Stimulated activated CD8-positive, alpha-beta memory T cell treated with anti-CD3 and anti-CD28 coated beads, Interleukin-4, amount 100 ng/mL, for 48 hours (primary cell): ENCODE measurements at places on chromosomes 16 and 17.

GRCh38 chr17:50033316-50033715 is 22.6 kb upstream of the ITGA3 start:
- DNase-seq = no peak

- peak; percentile 70 for DNase-seq
Measured at GRCh38 chr17:4304417-4305027, 40.7 kb upstream of the ANKFY1 start.

GRCh38 chr16:20001856-20002707 is 71.6 kb downstream of the GPR139 start:
- DNase-seq = no peak

- DNase-seq = no peak
Measured at GRCh38 chr17:74217037-74217730, 3.8 kb downstream of the TTYH2 start.

GRCh38 chr17:82351713-82352488 is 7.1 kb upstream of the TEX19 start:
- peak; percentile 90 for DNase-seq

DNA sequence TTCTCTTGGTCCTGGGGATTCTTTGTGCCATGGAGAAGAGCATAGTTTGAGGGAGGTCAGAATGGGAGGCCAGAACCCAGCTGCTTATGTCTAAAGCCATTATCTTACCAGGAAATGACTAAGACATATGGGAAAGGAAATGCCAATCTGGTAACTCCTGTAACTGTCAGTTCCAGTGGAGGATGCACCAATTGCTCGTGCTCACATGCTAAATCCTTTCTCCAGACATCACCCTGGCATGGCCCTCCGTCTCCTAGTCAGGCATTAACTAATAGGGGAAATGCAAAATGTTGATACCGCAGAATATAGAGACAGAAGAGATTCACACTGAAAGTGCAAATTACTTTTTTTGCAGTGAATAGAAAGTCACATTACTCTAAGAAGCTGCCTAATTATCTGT is 255.6 kb upstream of the HSBP1 start:
- no peak for DNase-seq

- no peak for DNase-seq
Measured at GRCh38 chr17:14510136-14510535, 209.3 kb downstream of the HS3ST3B1 start.

DNA sequence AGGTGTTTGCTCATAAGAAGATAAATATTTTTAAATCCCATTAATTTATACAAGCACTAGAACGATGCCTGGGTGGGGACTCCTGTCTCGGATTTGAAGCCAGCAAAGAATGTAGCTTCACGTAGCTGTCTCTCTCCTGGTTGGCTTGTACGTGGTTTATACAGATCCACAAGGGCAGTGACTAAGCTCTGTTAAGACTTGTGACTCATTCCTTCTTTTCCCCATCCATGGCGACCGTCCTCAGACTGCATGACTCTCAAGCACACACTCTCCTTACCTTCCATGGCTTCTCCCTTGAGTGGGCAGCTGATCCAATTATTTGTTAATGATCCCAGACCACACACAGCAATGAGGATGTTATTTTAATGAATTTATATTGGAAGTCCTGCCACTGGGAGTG is 679.7 kb upstream of the SOX9 start:
- DNase-seq = no peak

DNA sequence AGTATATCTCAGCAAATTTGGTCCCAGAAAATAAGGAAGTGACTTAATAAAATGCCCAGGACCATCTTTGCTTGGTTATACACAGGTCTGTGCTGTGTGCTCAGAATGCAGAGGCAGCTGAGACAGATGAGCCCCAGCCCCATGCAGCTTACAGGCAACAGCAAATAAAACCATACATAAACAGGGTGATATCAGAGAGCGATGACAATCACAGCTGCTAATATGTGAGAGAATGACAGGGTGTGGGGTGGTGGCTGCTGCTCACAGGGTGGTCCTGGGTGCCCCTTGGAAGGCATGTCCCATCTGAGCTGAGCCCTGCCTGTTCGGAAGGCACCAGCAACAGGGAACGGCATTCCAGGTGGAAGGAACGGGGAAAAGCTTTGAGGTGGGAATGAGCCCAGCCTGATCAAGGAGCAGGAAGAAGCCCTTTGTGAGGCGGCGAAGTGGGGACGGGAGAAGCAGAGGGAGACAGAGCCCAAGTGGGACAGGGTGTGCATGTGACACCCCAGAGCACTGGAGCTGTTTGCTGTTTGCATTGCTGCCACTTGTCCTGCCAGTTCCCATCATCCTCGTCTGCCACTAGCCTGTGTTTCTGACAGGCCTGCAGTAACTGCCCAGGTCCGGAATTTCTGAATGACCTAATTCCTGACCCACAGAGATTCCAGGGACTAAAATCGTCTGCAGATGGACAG is 150.5 kb downstream of the KATNIP start:
- no peak for DNase-seq

- no peak for DNase-seq
Measured at GRCh38 chr17:14460516-14461226, 159.8 kb downstream of the HS3ST3B1 start.

DNA sequence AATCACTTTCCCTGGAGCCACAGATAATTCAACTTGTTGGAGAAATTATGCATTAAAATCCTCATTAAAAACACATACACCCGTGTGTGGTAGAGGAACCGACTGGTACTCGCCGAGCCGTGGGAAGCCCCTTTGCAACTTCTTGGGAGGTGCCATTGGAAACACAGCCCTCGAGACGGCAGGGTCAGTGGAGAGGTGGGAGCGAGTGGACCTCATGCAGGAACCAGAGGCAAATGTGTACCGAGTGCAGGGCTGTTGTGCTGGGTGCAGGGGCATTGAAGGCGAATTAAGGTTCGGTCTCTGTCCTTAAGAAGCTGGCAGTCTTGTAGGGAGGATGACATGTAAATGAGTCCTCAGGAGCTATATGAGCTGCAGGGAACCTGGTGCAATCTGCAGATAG is 318.3 kb downstream of the CPPED1 start:
- no peak for DNase-seq

DNA sequence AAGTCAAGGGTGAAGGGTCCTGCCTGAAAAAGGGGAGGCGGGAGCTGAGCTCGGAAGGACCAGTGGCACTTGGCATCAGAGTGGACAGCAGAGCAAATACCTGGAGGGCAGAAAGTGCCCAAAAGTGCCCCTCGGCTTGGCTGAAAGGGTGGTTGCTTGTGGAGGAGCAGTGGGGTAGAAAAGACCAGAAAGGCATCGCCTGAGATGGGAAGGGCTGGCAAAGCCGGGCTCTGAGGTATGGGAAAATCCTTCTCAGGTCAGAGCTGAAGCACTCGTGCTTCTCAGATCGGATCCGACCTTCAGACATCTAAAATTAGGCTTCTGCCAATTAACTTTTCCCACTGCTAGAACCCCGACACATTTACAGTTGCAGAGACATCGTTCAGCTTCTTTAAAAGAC is 1.5 kb upstream of the RPL38 start:
- DNase-seq = no peak

- DNase-seq = no peak
Measured at GRCh38 chr17:79617304-79617703, 6.5 kb upstream of the RBFOX3 start.

DNA sequence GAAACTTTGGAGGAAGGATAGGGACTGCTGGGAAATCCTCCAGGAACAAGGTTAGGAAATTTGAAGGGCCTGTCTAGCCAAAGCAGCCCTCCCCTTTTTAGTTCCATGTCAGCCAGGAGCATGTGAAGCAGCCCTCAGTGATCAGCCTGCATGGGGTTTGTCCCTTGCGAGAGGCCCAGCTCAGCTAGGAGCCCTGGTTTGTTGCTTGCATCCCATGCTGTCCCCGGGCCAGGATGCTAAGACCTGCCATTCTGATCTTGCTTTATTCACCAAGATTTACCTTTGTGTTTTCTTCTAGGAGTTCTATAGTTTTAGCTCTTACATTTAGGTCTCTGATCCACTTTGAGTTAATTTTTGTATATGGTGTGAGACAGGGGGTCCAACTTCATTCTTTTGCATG is 27.6 kb downstream of the CLUAP1 start:
- no peak for DNase-seq

DNA sequence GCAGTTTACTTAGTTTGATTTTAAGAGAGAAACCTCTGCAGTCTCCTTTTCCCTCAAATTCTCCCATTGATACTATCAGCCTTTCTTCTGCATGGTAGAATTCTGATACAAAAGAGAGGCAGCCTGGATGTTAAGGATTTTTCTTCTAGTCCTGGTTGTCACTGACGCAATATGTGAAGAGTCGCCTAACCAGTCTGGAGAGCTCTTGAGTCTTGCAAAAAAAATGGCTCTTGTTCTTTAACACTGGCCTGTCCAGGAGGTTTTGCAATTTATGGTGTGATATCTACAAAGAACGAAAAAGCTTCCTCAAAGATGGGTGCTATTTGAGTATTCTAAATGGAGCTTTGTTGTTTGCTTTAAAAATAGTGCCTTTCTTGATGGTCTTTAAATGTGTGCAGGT is 28.9 kb downstream of the COX10 start:
- DNase-seq = no peak

DNA sequence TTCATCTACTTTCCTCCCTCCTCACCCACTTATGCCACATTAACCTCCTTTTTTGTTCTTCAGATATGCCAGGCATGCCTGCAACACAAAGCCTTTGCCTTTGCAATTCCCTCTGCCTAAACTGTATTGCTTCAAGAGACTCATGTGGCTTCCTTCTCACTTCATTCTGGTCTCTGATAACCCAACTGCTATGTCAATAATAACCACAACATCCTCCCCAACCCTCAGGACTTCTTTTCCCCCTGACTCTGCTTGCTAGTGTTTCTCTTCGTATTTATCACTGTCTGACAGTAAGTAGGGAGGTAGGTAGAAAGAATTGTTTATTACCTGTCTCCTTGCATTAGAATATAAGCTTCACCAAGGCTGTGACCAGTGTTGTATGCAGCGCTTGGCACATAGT is 22.4 kb downstream of the RBL2 start:
- no peak for DNase-seq

- DNase-seq = no peak
Measured at GRCh38 chr17:4073983-4074830, 68.6 kb downstream of the ZZEF1 start.

GRCh38 chr16:89749637-89750036 is 28.3 kb downstream of the ZNF276 start:
- DNase-seq = no peak

DNA sequence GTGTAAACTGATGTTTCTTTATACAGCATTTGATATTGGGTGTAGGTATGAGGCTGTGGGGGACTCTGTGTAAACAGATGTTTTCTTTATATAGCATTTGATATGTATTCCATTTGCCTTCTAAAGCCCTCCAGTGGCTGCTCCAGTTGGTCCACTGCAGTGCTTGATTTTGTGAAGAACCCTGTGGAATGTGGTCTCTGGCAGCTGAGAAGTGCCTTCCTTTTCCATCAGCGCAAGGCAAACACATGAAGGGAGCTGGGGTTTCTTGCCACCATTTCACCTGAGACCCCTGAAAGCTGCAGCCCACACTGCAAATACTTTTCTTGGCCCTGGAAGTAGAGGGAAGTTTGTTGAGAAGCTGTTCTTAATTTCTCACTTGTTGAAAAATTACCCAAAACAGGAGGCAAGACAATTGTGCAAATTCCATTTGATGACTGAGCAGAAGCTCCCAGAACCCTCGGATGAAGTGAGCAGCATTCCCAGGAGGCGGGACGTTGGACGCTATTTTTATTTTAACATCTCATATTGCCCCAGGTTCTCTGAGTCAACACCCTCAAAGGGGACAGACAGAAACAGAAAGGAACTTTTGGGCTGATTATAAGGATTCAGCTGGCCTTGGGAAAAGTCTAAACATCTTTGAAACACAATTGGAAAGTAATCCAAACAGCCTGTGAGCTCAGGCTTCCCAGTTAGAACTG is 158.5 kb upstream of the RPH3AL start:
- DNase-seq = no peak

GRCh38 chr16:82935766-82936165 is 309.0 kb downstream of the CDH13 start:
- no peak for DNase-seq

DNA sequence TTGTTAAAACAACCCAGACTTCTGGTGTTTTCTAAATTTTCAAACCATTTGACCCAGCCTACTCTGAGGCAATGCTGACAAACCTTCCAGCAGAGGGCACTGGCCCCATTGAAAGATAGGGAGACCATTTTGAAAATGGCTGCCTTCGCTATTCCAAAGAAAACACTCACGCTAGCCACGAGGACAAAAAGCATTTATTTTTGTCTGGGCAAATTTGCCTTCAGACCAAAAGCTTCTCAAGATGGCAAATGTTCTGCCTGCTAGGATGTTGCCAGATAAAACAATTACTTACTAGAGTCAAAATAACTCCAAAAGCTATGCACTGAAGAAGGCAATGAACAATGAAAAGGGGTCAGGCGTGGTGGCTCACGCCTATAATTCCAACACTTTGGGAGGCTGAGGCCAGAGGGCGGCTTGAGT is 296.7 kb upstream of the IRX5 start:
- DNase-seq = no peak

GRCh38 chr17:76893623-76894334 is 25.6 kb downstream of the MGAT5B start:
- no peak for DNase-seq

- no peak for DNase-seq
Measured at GRCh38 chr17:39643271-39643670, 6.3 kb downstream of the STARD3 start.

- DNase-seq = no peak
Measured at GRCh38 chr16:85125570-85126393, 13.5 kb upstream of the CIBAR2 start.

DNA sequence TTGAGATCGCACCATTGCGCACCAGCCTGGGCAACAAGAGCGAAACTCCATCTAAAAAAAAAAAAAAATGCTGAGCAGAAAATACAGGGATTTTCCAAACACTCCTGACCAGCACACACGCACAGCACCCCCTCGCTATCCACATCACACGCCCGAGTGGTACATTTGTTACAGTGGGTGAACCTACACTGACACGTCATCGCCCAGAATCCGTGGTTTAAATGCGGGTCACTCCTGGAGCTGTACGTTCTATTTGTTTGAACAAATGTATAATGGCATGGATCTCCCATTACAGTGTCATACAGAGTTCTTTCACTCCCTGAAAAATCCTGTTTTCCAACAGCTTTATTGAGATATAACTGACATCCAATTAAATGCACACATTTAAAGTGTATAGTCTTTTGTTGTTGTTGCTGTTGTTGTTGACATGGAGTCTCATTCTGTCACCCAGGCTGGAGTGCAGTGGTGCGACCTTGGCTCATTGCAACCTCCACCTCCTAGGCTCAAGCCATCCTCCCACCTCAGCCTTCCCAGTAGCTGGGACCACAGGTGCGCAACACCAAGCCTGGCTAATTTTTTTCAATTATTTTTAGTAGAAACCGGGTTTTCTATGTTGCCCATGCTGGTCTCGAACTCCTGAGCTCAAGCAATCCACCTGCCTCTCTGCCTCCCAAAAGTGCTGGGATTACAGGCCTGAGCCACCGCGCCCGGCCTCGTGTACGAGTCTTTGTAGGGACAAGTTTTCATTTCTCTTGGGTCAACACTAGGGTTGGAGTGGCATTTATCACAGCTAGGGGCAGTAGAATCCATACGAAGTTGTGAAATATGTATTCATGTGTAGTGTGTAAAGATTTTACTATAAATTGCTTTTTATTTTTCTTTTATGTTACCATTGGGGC is 4.4 kb upstream of the CARHSP1 start:
- DNase-seq = no peak

GRCh38 chr17:67891481-67892119 is 66.3 kb downstream of the BPTF start:
- no peak for DNase-seq

- DNase-seq = no peak
Measured at GRCh38 chr17:10394201-10394887, 21.5 kb upstream of the MYH13 start.
